Effector memory CD4-positive, alpha-beta T cell (primary cell): ENCODE measurements at places on chromosomes 4 and X.

- no peak overlapping the region for H3K27ac ChIP-seq
- H3K27me3 ChIP-seq = no peaks in the 10 kb centered on the region
- H3K4me3 ChIP-seq = no peak overlapping the region
- DNase-seq = no peak
- H3K36me3 ChIP-seq = no peaks in the 10 kb centered on the region
These were observed 44.2 kb upstream of the SPRY1 start for GRCh38 chr4:123352240-123352945.

- H3K4me1 ChIP-seq = no peaks in the 10 kb centered on the region
- no peak for DNase-seq
- no peak overlapping the region for H3K4me3 ChIP-seq
- peaks cover 4% of the 10 kb centered on the region for H3K27me3 ChIP-seq
- H3K27ac ChIP-seq = no peak overlapping the region
These were observed 23.9 kb upstream of the CXCL13 start for GRCh38 chr4:77581724-77582123.

DNA sequence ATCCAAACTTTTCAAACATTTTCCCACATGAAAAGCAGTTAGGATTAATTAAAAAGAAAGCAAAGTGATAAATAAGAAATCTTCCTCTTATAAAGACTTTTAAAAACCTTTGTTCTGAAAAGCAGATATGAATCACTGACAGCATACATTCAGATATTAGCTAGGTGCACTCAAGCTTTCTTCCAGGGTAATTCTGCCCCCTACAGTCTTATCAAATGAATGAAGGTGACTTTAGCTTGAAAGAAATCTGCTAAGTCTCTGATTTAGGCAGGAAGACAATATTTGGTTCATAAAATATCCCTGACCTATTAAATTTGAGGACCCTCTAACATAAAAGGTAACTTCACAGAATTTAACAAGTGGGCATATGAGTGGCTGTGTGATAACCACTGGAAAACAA lies 209.1 kb upstream of the FAM47A start:
- no peaks in the 10 kb centered on the region for H3K27me3 ChIP-seq
- H3K4me1 ChIP-seq = no peaks in the 10 kb centered on the region
- no peaks in the 10 kb centered on the region for H3K36me3 ChIP-seq
- no peak for DNase-seq

DNA sequence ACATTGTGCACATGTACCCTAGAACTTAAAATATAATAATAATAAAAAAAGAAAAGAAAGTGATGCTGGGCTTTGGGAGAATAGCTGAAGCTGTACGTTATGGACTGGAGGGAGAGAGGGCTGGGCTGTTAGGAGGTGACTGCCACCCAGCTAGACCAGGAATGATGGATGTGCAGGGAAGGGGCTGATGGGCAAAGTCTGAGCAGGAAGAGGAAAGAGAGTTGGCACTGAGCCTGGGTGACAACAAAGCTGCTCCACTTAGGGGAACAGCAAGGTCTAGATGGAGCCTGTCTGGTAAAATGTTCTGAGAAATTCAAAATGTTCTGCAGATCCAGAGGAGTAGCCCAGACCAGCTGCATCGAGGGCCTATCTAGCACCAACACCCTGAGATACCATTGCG lies 32.3 kb downstream of the MED28 start:
- no peak overlapping the region for H3K27ac ChIP-seq
- H3K36me3 ChIP-seq = no peaks in the 10 kb centered on the region
- H3K4me1 ChIP-seq = no peaks in the 10 kb centered on the region
- no peaks in the 10 kb centered on the region for H3K27me3 ChIP-seq
- DNase-seq = no peak

DNA sequence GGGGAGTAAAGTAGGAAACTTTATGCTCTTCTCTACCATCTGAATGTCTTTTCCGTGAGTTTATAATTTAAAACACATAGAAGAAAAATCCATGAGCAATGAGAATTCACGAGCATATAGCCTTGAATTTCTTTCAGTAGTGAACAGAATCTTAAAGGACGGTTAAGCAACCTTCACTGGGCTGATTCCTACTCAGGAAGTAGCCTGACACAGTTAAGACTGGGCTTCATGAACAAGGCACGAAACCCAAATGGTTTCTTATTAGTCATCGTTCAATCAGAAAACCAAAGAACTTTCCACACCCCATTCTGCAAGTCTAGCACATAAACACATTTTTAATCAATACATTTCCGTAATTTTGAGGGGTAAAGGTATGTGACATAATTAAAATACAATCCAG lies 95.8 kb downstream of the SH3KBP1 start:
- H3K27ac ChIP-seq = no peak overlapping the region
- H3K36me3 ChIP-seq = no peaks in the 10 kb centered on the region
- no peaks in the 10 kb centered on the region for H3K27me3 ChIP-seq
- peaks cover 17% of the 10 kb centered on the region for H3K4me1 ChIP-seq
- no peak for DNase-seq

GRCh38 chr4:120491481-120491880 lies 424.8 kb upstream of the MAD2L1 start:
- no peaks in the 10 kb centered on the region for H3K27me3 ChIP-seq
- H3K4me1 ChIP-seq = no peaks in the 10 kb centered on the region
- H3K4me3 ChIP-seq = no peak overlapping the region

DNA sequence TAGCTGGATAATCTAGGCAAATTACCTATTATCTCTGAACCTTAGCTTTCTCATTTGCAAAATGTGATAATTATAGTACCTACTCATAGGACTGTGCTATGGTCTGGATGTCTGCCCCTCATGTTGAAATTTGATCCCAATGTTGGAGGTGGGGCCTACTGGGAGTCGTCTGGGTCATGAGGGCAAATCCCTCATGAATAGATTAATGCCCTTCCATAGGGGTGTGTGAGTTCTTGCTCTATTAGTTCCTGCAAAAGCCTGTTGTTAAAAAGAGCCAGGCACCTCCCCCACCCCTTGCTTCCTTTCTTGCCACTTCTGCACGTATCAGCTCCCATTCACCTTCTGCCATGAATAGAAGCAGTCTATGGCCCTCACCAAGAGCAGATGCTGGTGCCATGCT lies 73.9 kb downstream of the SERTM2 start:
- no peak overlapping the region for H3K27ac ChIP-seq
- no peaks in the 10 kb centered on the region for H3K27me3 ChIP-seq
- no peaks in the 10 kb centered on the region for H3K4me1 ChIP-seq
- no peak overlapping the region for H3K4me3 ChIP-seq
- DNase-seq = no peak

GRCh38 chr4:152065545-152065944 lies 304.7 kb upstream of the GATB start:
- H3K4me1 ChIP-seq = peaks cover 6% of the 10 kb centered on the region
- H3K27me3 ChIP-seq = no peaks in the 10 kb centered on the region
- DNase-seq = no peak
- no peak overlapping the region for H3K4me3 ChIP-seq

DNA sequence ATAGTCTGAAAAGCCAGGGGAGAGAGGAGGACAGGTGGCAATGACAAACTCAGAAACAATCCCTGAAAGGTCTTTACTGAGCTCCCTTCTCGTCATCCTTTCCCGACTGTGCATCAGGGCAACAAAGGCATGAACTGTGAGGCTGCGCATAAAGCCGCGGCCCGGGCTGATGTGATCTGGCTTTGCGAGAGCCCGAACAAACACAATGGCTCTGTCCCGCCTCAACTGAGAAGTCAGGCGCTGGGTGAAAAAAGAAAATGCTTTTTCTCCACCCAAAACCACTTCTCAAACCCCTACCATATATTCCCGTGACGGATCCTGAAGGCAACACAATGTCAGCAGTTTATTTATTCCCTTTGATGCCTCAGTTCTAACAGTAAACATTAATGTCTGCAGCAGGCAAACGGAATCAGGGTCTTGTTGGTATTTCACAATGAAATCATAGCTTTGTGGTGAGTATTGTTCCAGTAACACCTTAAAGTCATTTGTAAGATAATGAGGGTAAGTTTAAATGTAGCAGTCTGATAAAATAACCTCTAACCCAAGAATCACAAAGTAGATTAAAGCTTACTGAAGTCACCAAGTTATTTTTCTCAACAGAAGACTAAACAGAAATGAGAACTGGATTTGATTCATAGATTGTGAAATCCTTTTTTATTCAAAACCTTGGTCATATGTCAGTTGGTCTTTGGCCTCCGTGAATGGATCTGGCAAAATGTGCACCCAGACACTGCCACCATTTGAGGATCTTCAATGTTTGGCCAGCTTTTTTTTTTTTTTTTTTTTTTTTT lies 67.4 kb downstream of the APBB2 start:
- no peak overlapping the region for H3K27ac ChIP-seq
- H3K36me3 ChIP-seq = no peaks in the 10 kb centered on the region
- no peaks in the 10 kb centered on the region for H3K4me1 ChIP-seq

GRCh38 chr4:120873554-120873953 lies 49.0 kb downstream of the PRDM5 start:
- no peak overlapping the region for H3K27ac ChIP-seq
- no peaks in the 10 kb centered on the region for H3K27me3 ChIP-seq
- no peak for DNase-seq
- H3K36me3 ChIP-seq = no peaks in the 10 kb centered on the region

DNA sequence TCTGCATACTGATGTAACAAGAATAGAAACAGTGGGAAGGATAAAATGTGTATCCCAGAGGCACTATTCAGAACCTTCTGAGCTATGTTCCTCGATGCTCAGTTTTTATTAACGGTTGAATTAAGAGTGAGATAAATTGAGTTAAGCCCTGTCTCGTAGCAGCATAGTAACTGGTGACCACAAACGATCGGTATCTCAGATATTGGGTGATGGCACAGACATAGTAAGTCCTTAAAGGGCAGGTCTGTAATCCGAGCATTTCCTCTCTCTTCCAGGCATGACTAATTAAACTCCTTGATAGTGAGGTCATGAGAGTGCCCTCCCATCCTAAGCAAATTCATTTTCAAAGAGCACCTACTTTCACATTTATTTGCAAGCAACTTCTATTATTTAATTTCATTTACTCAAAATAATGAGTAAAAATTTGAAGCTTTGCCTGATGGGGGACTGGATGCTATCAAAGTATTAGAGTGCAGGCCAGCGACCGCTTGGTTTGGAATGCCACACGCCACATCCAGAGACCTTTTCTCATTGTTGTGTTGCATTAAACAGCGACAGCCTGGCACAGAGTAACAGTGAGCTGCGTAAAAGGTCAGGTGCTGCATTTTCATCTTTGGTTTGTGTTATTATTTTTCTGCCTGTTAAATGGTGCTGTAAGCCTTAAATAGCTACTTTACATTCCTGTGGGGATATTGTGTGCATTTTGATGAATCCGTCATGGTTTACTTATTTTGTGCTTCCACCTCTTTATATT lies 101.9 kb downstream of the PCDH7 start:
- no peaks in the 10 kb centered on the region for H3K36me3 ChIP-seq
- no peak overlapping the region for H3K4me3 ChIP-seq
- DNase-seq = no peak
- H3K27me3 ChIP-seq = no peaks in the 10 kb centered on the region

- H3K4me3 ChIP-seq = no peak overlapping the region
- H3K36me3 ChIP-seq = no peaks in the 10 kb centered on the region
- DNase-seq = no peak
- no peaks in the 10 kb centered on the region for H3K4me1 ChIP-seq
- peaks cover 8% of the 10 kb centered on the region for H3K27me3 ChIP-seq
These were observed 12.5 kb upstream of the MSX1 start for GRCh38 chr4:4847011-4847410.

DNA sequence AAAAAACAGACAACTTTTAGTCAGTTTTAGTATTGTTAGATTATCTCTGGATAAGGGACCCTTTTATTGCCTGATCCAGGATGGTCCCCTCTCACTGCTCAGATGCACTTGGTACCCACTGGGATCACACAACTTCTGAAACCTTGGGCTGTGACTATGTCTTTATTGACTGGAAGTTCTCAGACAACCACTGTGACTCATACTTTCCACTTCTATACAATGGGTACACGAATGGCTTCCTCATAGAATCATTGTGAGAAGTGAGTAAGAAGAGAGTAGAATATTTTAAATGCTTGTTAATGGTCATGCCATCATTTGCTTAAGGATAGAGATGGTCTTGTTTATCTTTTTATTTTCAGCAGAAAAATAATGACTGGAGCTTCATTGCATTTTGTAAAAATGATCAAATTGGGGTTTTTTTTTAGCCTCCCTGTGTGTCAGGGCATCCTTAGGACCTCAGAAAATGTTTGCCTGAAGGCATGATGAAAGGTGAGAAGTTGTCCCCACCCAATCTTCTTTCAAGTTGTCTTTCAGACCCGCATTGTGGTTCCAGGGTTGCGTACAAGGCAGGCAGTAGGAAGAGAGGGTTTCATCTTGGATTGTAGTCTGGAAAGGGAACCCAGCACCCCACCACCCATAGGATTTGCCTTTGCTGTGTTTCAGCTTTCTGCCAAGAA lies 115.1 kb downstream of the CPEB2 start:
- no peaks in the 10 kb centered on the region for H3K36me3 ChIP-seq
- no peaks in the 10 kb centered on the region for H3K27me3 ChIP-seq
- DNase-seq = no peak
- H3K4me3 ChIP-seq = no peak overlapping the region

- H3K4me1 ChIP-seq = no peaks in the 10 kb centered on the region
- no peaks in the 10 kb centered on the region for H3K36me3 ChIP-seq
- H3K4me3 ChIP-seq = no peak overlapping the region
These were observed 7.1 kb downstream of the NHSL2 start for GRCh38 chrX:71917621-71918343.

GRCh38 chr4:17664755-17665154 lies 50.3 kb downstream of the MED28 start:
- no peak for DNase-seq
- H3K27me3 ChIP-seq = no peaks in the 10 kb centered on the region
- no peaks in the 10 kb centered on the region for H3K4me1 ChIP-seq
- H3K4me3 ChIP-seq = no peak overlapping the region
- no peak overlapping the region for H3K27ac ChIP-seq

DNA sequence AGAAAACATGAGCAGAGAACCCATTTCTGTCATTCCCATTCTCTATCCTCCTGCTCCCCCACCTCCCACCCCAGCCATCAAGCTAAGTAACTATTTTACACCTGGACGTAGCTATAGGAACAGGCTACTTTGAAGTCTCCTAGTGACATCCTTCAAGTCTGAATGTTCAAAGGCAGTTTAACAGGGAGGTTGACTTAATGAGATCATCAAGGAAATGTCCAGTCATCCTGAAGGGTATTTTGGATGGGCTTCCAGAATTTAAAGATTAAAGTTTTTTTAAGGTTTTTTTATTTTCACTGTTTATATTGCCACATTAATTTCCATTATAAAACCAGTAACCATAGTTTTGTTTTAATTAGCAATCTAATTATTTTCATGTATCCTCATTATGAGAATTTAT lies 41.1 kb downstream of the HPF1 start:
- H3K27me3 ChIP-seq = no peaks in the 10 kb centered on the region
- H3K4me3 ChIP-seq = no peak overlapping the region
- DNase-seq = no peak
- no peaks in the 10 kb centered on the region for H3K4me1 ChIP-seq

DNA sequence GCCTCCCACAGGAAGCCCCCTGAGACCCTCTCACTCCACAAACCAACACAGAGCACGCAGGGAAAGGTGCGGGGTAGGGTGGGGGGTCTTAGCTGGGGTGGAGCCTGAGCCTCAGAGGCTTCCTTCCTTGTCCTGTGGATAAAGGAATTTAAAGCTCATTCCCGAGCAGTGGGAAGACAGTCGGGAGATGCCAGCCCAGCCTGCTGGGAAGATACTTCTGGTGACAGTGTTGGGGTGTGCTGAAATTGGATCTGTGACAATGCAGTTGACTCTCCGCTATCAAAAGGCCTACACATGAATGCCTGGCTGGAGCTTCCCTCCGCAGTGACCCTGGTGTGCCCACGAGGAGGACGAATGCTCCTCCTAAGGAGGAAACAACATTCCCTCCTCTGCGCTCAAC lies 45.5 kb downstream of the JAKMIP1 start:
- no peaks in the 10 kb centered on the region for H3K36me3 ChIP-seq
- H3K27me3 ChIP-seq = no peaks in the 10 kb centered on the region
- H3K4me3 ChIP-seq = no peak overlapping the region
- no peak for DNase-seq
- peaks cover 14% of the 10 kb centered on the region for H3K4me1 ChIP-seq
- no peak overlapping the region for H3K27ac ChIP-seq
